ENCODE measurements at places on chromosomes 12 and 14.

GRCh38 chr12:62957233-62957953, 22.4 kb upstream of the PPM1H start:
- no peak for DNase-seq

- no peak for DNase-seq
Observed at GRCh38 chr12:89779090-89779489, 70.5 kb upstream of the ATP2B1 start.

DNA sequence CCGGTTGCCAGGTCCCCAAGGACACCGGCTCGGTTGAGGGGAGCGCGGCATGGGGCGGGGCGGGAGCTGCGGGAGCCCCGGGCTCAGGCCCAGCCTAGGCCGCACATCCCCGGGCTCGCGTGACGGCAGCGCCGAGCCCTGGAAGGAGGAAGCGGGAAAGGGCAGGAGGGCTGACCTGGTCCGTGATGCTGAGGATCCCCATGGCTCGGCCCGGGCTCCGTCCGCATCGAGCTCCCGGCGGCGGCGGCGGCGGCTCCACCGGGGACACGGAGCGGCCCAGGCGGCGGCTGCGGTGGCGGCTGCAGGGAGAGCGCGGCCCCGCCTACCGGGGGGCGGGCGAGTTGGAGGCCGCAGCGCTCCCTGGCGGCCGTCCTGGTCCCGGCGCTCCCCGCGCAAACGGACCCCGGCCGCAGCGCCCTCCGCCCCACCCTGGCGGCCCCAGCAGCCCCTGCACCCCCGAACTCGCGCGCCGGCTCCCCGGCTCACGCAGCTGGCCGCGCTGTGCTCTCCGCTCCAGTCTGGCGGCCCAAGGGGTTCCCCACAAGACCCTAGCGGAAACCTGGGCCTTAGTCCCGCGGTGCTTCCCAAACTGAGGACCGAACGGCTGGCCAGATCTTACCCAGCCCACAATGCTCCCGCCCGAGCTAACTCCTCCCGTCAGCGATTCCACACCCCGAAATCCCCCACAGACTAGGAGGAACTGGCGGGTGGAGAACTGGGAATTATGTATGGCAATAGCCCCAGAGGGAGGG, at the start of gene ANKRD52:
ANKRD52 (minus strand) TSS at position 317 of the 752 bp plus-strand sequence; CDS start at position 202, 115 bp downstream.
- peak; percentile 97 for DNase-seq

DNA sequence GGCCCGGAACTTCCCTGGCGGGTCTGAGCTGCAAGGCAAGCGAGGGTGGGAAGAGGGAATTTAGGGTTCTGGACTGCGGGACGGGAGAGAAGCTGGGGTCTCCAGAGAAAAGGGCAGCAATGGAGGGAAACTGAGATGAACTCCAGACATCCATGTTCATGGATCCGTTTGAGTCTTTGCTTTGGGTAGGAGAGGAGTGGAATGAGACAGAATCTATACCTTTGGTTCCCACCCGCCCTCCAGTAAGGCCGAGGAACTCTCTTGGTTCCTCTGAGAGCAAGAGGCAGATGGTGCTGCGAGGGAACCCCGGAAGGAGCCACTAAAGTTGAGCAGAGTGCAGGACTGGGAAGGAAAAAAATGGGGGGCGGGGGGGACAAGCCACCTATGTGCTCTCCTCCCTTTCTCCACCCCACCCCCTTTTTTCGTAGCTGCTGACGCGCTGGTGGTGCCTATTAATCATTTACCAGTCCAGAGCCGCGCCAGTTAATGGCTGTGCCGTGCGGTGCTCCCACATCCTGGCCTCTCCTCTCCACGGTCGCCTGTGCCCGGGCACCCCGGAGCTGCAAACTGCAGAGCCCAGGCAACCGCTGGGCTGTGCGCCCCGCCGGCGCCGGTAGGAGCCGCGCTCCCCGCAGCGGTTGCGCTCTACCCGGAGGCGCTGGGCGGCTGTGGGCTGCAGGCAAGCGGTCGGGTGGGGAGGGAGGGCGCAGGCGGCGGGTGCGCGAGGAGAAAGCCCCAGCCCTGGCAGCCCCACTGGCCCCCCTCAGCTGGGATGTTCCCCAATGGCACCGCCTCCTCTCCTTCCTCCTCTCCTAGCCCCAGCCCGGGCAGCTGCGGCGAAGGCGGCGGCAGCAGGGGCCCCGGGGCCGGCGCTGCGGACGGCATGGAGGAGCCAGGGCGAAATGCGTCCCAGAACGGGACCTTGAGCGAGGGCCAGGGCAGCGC, 1.2 kb downstream of the SSTR1 start:
- no peak for DNase-seq

DNA sequence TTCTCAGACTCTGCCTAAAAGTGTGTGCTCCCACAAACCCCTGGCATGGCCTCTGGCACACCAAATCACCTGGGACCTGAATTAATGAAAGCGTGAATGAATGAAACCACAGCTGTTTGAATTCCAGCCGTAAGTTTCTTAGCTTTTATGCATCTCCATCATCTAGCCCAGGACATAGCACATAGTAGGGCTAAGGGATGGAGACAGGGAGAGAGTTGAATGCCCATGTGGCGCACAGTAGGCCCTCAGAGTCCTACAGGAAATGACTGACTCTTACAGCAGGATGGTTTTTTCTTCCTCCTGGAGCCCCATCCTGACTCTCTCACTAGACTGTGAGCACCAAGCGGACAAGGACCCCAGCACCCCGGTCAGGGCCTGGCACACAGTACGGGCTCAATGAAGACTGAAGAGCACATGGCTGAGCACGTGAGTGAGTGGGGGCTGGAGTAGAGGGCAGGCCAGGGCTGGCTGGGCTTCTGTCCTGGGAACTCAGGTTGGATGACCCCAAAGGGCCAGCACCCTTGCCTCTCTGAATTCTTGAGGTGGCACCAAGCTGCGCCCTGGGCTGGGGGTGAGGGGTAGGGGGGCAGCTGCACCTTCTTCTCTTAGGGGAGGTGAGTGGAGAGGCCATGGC, 351.3 kb downstream of the MED13L start:
- no peak for DNase-seq

- no peak for DNase-seq
Observed at GRCh38 chr12:132422381-132423043, 67.4 kb upstream of the FBRSL1 start.

Measured in GM12891 (cell line).